ENCODE measurements at places on chromosomes 6 and 20. TPM values are rescaled to one million over a fixed set of nuclear protein-coding genes. Genes with fewer than 3 reads are reported as not detected.

Gene EEF1A1
- 10,581 TPM for total RNA-seq

- no peak for DNase-seq
Measured at GRCh38 chr6:4314201-4314707, 178.9 kb upstream of the ECI2 start.

DNA sequence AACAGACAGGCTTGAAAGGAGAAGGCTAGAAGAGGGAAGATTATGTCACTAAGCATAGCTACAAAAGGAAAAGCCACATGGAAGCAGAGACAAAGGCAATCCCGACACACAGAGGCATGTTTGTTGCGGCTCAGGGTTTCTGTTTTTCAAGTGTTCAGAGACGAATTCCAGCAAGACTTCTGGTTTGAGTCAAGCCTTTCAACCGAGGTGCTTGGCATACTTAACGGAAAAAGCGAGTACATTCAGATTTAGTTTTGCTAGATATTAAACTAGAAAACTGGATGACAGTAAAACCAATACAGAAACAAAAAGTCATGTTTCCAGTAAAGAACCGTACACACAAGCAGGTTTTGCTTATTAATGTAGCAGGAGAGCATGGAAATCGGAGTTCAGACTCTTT is 27.2 kb downstream of the MCUR1 start:
- no peak for DNase-seq

Gene PTP4A1
- total RNA-seq = 46.4 TPM

DNA sequence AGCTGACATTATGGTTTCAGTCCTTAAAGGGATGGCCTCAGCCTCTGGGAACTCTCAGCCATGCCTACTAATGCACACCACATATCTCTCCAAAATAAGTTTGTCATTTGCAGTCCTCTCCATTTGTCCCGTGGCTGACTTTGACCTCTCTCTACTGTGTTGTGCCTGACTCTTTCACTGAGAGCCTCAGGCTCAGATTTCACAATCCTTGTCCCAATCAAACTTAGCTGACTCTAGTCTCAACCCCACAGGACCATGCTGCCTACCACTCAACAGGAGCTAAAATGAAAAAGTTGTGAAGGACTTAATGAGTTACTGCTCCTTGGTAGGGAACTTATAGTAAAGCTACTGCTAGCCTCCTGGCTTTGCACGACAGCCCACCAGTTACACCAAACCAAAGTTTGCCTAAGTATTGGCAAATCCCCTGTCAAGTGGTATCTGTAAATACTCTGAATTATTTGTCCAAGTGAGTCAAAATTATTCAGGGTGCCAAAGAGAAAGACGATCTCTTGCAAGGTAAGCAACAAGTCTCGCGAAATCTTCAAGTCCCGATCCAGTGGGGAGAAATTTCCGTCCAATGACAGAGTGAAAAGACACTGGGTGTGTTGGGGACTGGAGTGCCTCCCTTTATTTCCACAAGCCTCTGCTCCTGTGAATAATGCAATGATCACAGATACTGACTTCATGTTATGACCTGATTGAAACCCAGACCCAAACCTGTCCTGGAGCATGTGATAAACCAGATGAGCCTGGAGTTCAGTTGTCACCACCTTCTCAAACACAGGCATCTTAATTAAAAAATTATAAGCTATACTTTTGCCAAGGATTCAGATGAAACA is 124.4 kb upstream of the FOXQ1 start:
- no peak for DNase-seq

Gene GGT7
- 6.5 TPM for total RNA-seq

Gene TRAPPC3L
- not detected for total RNA-seq

GRCh38 chr20:568097-568652 is 24.6 kb upstream of the CSNK2A1 start:
- no peak for DNase-seq

Gene OVOL2
- 20.7 TPM for total RNA-seq

GRCh38 chr20:5061213-5061612 is 58.5 kb downstream of the PCNA start:
- DNase-seq = peak; percentile 96

Gene RAD21L1
- total RNA-seq = 0.60 TPM

Gene NRN1
- total RNA-seq = not detected

Gene PAX1
- not detected for total RNA-seq

DNA sequence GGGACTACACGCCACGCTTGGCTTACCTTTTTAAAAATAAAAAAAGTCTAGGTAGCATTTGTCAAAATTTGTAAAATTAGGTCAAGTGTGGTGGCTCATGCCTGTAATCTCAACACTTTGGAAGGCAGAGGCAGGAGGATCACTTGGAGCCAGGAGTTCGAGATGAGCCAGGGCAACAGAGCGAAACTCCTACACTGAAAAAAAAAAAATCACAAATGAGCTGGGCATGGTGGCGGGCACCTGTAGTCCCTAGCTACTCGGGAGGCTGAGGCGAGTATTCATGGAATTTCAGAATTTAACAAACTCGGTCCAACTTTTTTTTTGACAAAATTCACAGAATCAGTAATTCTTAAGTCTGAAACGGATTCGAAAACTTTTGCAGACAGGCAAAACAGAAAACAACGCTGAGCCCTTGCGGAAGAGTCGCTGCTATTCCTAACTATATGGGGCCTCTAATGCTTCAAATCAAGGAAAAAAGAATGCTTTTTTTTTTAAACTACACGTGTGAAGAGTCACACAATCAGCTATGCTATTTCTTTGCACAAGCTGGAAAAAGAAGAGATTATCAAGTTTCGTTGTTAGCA is 62.9 kb downstream of the GTF2H5 start:
- no peak for DNase-seq

- peak; percentile 91 for DNase-seq
Measured at GRCh38 chr20:37524859-37525708, 2.6 kb downstream of the BLCAP start.

GRCh38 chr6:15184441-15184861 is 61.4 kb upstream of the JARID2 start:
- DNase-seq = no peak

Gene ZFP57
- 1.1 TPM for total RNA-seq

- no peak for DNase-seq
Measured at GRCh38 chr6:5323979-5324378, 62.7 kb downstream of the FARS2 start.

Gene OR12D3
- total RNA-seq = not detected

GRCh38 chr6:2514965-2515543 is 235.7 kb downstream of the MYLK4 start:
- peak; percentile 5 for DNase-seq

DNA sequence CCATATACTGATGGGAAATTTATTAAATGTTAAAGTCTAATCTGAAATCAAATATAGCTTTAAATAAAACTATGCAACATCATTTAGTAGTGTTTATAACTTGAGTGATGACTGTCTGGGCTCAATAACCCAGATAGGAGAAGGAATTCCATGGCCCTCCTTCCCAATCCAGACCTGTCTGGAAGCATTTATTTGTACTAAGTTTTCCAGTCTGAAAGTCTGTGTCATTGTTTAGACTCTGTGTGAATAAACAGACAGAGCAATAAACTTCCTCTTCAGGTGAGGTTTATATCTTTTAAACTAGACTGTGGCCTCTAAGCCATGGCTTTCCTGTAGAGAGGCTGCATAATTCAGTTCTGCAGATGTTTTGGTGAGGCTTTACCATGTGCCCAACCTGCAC is 176.4 kb downstream of the SOX4 start:
- DNase-seq = no peak

- no peak for DNase-seq
Measured at GRCh38 chr6:29830409-29830808, 2.8 kb downstream of the HLA-G start.

DNA sequence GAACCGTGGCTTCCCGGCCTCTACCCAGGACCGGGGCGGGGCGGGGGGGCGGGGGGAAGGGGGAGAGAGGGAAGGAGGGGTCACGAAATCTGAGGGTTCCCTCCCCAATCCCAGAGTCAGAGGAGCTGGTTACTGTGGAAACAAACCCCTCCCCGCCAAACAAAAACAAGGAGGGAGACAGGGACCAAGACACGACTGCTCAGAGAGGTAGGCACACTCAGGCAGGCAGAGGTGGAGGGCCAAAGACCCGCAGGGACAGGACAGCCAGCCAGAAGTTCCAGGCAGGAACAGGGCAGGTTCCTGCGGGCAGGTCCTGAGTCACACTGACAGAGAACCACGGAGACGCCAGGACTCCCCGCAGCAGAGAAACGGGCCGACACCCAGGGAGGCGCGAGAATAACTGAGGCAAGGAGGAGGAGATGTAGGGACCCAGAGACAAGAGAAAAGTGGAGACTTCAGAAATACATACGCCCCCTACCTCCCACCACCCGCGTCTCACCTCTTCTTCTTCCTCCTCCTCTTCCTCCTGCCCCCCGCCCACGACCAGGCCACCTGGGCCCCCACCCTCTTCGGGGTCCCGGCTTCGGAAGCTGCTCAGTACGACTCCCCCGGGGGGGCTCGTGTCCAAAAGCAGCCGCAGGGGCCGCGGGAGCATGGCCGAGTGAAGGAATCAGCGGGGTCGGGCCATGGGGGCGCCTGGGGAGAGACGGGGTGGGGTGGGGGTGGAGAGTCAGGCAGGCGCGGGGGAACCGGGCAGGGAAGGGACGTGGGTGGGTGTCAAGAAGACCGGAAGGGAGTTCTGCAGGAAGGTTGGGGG is 578 bp downstream of the RGL2 start:
- peak; percentile 89 for DNase-seq

DNA sequence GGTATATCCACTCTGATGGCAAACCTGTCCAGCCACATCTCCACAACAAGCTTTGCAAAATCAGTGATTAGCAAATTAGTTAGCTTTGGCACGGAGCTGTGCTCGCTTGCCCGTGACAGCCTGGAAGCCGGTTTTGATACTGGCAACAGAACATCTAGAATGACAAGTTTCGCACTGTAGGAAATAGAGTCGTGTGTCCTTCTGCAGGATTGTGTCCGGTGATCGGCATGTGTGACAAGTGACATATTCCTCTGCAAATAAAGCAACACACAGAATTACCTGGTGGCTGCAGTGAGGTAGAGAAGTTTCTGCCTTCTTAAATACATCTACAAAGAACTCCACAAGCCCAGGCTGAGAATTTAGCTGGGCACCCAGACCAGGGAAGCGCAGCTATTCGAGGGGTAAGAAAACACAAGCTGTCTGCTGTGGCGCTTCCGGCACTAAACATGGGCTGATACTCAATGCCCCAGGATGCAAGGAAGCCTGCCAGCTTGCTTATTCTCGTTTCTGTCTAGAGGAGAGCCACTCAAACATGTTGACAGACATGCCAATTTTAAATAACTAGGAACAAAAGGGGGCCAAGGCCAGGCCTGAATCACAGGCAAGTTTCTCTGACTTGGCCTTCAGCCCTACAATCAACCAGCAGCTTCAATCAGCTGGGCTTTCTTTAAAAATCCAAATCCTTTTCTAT is 22.2 kb downstream of the EIF2S2 start:
- no peak for DNase-seq

GRCh38 chr6:138454981-138455706 is 44.1 kb downstream of the NHSL1 start:
- peak; percentile 23 for DNase-seq

DNA sequence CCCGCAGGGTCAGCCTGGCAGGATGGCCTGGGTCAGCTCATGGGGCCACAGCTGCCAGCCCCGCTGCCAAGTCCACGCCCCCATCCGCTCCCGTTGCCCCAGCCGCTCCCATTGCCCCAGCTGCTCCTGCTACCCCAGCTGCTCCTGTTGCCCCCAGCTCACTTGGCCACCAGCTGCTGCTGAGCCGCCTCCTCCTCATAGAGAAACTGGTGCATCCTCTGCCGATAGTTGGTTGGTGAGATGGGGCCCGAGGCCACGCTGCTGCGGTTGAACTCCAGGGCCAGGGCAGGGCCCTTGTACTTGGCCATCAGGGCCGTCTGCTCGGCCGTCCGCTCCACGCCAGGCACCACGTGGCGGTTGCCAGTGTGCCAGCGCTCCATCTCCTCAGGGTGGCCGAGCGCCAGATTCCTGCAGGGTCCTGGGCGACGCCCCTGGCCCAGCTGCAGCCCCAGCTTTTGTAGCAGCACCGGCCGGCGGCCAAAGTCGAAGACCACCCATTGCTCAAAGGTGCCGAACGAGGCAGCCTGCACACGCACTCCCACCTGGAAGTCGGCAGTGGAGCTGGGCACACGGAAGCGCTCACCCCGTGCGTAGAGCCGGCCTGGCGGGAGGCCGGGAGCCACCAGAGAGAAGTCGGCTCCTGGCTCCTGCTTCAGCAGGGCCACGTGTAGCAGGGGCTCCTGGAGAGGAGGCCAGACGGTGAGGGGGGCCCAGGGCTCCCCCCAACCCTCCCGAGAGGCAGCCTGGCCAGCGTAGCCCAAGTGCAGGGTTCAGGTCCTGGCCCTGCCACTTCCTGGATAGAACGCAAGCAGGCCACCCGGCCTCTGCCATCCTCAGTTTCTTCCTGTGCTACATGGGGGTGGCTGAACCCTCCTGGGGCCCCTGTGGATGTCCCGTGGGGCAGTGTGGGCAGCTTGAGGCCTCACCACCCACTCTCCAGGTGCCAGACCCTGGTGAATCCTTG is 4.8 kb downstream of the HELZ2 start:
- DNase-seq = no peak

DNA sequence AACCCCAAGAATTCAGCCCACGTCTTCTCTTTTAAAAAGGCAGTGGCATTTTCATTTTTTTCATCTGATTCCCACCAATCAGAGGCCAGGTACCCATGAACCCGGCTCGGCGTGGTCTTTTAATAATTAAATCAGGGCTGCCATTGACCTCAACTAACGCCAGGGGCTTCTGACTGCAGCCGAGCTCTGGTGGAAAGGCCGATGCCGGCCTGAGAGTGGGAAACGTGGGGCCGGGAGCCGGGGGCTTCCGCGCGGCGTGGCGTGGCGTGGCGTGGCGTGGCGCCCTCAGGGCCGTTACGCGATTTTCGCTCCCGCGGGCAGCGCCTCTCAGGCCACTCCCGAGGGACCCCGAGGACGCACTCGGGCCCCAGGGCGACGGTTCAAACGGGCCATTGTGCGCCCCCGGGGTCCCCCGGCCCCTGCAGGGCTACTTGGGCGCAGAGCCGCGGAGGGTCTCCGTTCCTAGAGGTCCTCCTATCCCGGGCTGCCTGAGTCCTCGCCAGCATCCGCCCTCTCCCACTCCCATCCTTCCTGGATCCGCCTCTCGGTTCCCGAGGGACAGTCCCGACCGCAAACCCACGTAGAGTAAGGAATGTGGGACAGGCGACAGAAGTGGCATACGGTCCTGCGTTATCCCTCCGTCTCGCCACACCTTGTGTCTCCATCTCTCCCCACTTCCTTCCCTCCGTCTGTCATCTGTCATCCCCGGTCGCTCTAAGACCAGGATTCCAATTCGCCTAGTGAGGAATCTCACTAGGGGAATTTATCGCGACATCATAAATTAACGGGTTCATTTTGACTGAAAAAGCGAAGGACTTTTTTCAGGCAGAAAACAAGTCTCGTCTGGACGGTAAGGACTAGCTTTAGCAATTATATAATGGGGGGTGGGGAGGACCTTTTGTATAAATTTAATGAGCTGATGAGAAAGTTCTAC is 876 bp upstream of the TBPL1 start:
- DNase-seq = peak; percentile 35

Gene EYA4
- 9.8 TPM for total RNA-seq

Gene CHMP4B
- total RNA-seq = 180 TPM

GRCh38 chr6:160477901-160478300 is 129.7 kb downstream of the SLC22A3 start:
- no peak for DNase-seq

Gene FBXO30
- 8.3 TPM for total RNA-seq

Gene HS3ST5
- total RNA-seq = 0.09 TPM

Measured in PC-9 (cell line).